ENCODE measurements at places on chromosomes 7 and 10. TPM values are rescaled to one million over a fixed set of nuclear protein-coding genes. Genes with fewer than 3 reads are reported as not detected.

ZCCHC24 gene
- 22.5 TPM for polyA plus RNA-seq

DNA sequence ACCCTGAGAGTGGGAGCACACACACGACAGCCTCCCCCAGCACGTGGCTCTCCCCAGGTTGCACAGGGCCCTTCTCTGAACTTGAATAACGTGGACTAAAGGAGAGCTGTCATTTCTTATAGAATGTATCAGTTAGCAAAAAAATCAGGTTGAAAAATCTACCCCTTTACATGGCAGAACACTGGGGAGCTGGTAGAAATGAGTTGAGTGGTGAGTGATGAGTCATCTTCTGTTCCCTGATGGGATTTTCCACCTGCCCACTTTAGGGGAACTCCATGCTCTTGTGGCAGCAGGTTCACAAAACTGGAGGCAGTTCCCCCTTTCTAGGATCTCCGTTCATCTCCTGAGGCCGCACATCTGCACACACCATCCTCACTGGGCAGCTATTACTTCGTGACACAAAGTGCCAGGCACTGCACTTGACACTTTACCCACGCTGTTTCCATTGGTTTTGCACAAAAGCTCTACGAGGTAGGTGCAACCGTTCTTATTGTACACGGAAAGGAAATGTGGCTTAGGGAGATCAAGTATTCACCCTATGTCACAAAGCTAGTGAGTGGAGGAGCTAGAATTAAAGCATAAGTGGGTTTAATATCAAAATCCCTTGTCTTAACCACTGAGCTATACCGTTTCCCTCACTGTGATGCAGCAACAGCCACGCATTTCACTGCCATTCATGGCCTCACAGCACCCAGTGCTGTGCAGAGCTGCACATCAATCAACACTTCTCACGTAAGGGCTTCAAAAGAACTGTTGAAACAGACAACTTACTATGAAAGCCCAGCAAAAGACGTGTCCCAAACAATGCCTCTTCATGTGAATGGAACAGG lies 80.2 kb downstream of the RNF216 start:
- DNase-seq: no peak

NEBL gene
- 95.1 TPM for polyA plus RNA-seq

CLDN4 gene
- 68.7 TPM for polyA plus RNA-seq

BAZ1B gene
- 76.6 TPM for polyA plus RNA-seq

- no peak for DNase-seq
Observed at GRCh38 chr10:131725581-131726069, 175.2 kb upstream of the PPP2R2D start.

TIMM23 gene
- polyA plus RNA-seq: 72.7 TPM

DNA sequence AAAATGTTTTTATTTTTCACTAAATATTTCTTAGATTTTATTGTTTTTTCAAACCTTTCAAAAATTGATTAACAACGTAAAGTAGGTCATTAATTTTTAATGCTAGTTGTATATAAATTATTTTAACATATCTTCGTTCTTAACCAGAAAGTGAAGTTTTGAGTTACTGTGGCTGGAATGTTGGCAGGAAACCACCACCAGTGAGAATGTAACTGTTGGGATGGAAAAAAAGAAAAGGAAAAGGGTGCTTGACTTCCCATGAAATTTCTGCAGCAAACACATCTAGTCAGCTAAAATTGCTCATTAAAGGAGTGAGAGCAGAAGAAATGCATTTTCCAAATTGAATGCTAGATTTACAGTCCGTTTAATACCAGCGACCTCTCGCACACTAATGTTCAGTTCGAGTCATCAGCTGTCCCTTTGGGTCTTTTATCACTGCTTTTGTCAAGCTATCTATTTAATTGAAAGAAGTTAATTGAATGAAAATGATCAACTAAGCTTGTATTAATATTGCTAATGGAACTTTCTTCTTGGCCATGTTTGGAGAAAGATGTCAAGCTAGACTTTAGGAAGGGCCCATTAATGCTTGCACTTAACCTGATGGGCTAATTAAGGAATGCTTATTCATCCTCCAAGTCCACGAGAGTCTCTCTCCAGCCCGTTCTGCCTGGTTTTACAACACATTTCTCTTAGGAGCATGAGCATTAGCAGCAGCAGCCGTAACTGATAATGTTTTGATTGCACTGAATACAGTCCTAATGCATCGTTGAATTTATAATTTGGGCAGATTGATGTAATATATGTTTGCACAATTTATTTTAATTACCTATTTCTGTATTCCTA lies 70.1 kb downstream of the UBE3C start:
- DNase-seq: no peak

- no peak for DNase-seq
Observed at GRCh38 chr10:4429571-4429970, 396.4 kb upstream of the AKR1E2 start.

- DNase-seq: no peak
Observed at GRCh38 chr7:108723381-108723814, 153.7 kb downstream of the DNAJB9 start.

- no peak for DNase-seq
Observed at GRCh38 chr7:77266291-77266794, 66.7 kb upstream of the FGL2 start.

- no peak for DNase-seq
Observed at GRCh38 chr10:7532723-7533498, 122.1 kb upstream of the SFMBT2 start.

GRCh38 chr7:36062154-36062815 lies 90.8 kb upstream of the EEPD1 start:
- DNase-seq: no peak

SPDYE3 gene
- 8.1 TPM for polyA plus RNA-seq

GRCh38 chr7:16462431-16462889 lies 3.1 kb downstream of the SOSTDC1 start:
- DNase-seq: no peak

- no peak for DNase-seq
Observed at GRCh38 chr10:12608761-12609160, 259.4 kb downstream of the CAMK1D start.

DRGX gene
- polyA plus RNA-seq: not detected

- no peak for DNase-seq
Observed at GRCh38 chr10:69807696-69808095, 6.0 kb downstream of the COL13A1 start.

DNA sequence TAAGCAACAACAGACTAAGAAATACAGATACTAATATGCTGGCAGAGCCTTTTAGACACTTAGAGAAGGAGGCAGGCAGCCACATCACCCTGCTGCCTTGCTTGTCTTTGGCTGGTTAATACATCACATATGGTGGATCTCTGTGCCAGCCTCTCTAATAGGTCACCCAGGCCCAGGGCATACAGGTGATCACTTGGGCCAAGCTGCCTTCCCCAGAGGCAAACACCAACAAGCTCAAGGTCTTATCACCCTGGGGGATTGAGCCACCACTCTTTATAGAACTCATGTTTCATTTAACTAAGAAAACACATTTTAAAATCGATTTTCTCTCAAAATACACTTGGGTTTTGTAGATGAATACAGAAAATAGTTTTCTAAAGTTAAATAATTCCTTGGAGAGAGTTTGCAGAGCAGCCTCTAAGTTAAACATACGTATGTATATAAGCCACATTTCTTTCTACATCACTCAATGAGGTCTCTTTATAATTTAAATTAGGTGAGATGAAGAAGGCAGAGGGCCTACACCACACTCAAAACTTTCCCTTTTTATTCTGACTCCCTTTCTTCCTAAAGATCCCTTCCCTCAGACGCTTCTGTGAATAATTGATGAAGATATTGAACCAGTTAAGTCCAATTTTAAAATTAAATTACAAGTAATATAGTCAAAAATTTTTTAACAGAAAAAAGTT lies 556.8 kb upstream of the GHITM start:
- no peak for DNase-seq

NACAD gene
- 7.6 TPM for polyA plus RNA-seq

DNA sequence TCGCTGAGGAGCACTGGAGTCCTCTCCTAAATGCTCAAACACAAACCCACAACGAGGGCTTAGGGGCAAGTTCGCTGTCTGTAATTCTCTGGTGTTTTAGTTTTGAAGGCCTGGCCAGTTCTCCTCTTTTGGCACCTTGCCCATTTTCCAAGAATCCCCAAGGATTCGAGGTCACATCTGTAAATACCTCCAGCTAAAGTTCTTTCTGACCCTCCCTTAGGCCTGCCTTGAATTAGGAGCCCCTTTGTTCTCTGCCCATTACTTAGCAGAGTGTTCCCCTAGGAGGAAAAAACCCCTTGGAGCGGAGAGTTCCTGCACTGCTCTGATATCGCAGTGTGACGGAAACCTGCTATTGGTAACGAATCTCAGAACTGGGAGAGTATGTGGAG lies 743 bp upstream of the PYROXD2 start:
- no peak for DNase-seq
